CD4-positive, alpha-beta T cell treated with Interleukin-12 subunit alpha and Interleukin-12 subunit beta, for 1 hour (primary cell): ENCODE measurements at places on chromosomes 7 and 10.

DNA sequence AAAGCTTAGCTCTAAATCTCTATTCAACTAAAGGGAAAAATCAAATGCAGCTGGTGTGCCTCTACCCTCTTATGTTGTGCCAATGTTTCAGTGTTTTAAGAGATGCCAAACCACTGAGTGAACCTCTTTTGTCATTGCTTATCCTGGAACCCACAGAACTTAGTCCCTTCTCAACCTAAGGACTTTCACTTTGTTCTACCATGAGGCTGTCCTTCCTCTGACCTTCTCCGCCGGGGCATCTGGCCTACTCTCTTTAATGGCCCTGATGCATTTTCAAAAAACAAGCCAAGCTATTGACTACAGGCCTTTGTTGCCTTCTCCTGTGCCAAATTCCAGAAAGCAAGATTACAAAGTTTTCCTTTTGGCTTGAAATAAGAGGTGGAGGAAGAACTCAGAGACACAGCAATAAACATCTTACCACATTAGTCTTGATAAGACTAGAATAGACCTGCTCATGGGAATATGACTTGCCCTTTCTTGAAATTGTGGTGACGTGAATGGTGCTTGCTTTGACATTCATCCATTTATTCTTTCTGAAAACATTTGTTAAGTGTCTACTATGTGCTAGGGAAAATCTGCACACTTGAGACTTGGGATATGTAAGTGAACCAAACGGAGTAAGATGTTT is 253.2 kb upstream of the SMIM30 start:
- DNase-seq: no peak

GRCh38 chr10:14017467-14017866 is 313.3 kb downstream of the FRMD4A start:
- DNase-seq: no peak

GRCh38 chr10:73044378-73045285 is 52.0 kb downstream of the P4HA1 start:
- no peak for DNase-seq

GRCh38 chr10:90695915-90696676 is 161.7 kb downstream of the HTR7 start:
- DNase-seq: no peak

GRCh38 chr10:62000037-62000603 is 98.6 kb downstream of the ARID5B start:
- no peak for DNase-seq

GRCh38 chr7:32489788-32490126 is 423 bp downstream of the LSM5 start:
- no peak for DNase-seq

DNA sequence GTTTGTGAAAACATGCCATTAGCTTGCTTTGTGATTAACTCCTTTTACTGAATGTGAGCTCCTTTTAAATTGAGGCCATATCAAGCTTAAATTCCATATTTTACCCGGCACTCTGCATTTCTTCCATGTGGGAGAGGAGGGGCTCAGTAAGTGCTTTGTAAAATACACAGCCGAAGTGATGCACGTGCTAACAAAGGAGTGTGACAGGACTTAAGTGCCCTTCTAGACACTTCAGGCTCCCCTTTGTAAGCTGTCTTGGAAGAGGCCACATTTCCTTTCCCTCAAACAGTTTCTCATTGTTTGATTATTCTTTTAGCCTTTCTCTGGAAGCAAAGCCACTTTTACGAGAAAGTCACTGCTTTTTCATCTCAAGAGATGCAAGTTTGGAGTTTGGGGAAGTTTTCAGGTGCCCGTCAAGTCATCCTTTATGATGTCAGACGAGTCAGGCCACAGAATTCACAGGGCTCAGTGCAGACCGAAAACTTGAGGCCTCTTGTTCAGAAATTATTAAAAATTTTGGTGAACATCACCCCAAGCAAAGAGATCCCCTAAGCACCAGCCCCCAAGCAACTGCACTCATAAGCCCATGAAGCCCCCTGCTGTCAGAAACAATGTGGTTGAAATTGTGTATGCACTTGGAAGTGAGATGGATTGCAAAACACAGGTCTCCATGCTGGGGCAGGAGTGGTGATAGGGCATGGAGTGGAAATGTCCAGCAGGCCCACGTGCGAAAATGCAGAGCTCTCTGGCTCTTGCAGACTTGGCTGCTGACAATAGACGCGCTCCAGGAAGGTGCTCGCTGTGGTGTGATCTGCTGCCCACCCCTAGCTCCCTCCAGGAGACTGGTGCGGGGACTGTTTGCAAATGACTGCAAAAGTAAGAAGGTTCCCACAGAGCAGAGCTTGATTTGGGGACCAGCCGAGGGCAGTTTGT is 11.5 kb downstream of the IKZF1 start:
- DNase-seq: no peak

DNA sequence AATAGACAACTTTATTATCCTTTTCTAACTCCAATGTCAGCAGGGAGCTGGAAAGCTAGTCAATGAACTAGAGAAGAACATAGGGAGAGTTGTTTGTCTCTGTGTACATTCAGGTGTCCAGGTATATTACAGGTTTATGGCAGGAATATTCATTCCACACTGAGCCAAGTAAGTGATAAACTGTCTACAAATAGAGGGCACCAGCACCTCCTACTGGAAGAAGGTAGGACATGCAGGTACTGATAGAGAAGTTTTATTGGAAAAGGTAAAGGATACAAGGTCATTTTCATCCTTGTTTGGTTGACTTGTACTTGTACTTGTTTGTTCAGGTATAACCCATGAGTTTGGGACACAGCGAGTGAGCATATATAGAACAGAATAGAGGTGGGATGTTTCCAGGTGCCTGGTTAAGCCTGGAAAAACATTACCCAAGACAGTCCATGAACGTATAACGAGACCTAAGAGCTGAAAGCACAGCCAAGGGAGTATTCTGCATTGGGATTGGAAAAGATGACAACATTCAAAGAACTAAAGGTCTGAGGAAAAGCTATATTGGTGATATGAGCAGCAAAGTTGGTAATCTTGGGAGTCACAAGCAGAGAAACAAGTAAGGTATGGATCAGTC is 61.4 kb upstream of the PPP1R3C start:
- peak; percentile 21 for DNase-seq

GRCh38 chr7:119708891-119709290 is 564.1 kb upstream of the KCND2 start:
- DNase-seq: no peak

GRCh38 chr10:11921800-11922392 is 98.7 kb downstream of the PROSER2 start:
- DNase-seq: no peak

DNA sequence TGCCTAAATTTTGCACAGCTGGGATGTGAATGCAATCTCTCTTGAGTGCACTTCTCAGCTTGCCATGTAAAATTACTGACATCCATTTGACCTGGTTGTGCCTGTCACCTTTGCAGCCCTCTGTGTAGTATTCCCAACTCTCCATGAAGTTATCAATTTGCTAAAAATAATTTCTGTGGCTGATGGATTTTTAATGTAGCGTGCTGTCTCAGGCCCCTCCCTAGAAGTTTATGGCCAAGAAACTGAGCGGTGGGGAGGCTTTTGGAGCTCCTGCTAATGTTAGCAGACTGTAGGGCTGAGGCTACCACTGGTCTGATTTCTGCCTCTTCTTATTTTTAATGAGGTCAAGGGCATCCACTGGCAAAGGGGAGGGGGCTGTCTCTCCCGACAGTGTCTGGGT is 577.0 kb upstream of the DPP6 start:
- DNase-seq: no peak

DNA sequence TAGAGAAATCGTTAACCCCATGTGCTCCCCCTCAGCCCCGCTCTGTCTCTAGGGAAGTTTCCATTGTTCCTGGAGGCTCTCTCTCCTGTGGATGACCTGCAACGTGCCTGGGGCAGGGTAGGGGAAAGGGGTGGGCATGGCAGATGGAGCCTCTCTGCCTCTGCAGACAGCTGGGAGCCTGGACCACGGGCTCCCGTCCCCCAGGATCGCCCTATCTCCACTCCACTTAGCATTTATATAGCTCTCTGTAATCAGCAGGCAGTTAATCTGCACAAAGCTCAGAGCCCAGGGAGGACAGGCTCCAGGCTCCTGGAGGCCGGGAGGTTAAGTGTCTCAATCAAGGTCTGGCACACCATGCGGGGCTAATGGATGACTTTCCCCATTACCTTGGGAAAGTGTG is 369.7 kb downstream of the PLXNA4 start:
- no peak for DNase-seq

DNA sequence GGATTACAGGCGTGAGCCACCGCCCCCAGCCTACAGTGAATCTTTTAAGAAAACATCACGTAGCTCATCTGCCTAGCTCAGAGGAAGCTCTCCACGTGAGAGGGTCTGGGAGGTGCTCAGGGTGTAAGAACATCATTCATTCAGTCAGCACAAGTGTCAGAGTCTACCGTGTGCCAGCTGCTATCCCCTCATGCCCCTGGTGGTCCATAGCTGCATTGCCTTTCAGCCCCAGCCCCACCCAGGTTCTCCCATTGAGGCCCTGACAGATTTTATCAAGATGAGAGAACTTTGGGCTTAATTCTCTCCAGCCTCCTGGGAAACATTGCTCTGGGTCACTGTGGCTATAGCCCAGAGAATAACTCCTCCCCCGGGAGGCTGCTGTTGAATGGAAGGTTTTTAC is 45.1 kb downstream of the ZNF503 start:
- no peak for DNase-seq

DNA sequence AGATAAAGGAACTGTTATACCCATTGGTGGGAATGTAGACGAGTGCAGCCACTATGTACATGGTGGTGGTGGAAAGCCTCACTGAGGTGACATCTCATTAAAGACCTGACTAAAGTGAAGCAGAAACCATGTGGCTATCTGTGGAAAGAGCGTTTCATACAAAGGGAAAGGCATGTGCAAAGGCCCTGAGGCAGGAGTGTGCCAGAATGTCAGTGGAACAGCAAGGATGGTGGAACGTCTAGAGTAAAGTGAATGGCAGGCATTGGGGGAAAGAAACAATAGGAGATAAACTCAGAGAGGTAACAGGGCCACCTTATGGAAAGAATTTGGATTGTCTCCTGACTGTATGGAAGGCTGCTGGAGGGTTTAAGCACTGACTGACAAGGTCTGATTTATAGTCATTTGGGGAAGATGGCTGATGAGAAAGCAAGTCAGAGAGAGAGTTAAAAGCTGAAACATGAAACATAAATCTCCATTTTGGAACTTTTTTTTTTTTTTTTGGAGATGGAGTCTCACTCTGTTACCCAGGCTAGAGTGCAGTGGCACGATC is 245.7 kb downstream of the STK31 start:
- no peak for DNase-seq

GRCh38 chr7:45065031-45065995 is 23.5 kb downstream of the NACAD start:
- DNase-seq: no peak

DNA sequence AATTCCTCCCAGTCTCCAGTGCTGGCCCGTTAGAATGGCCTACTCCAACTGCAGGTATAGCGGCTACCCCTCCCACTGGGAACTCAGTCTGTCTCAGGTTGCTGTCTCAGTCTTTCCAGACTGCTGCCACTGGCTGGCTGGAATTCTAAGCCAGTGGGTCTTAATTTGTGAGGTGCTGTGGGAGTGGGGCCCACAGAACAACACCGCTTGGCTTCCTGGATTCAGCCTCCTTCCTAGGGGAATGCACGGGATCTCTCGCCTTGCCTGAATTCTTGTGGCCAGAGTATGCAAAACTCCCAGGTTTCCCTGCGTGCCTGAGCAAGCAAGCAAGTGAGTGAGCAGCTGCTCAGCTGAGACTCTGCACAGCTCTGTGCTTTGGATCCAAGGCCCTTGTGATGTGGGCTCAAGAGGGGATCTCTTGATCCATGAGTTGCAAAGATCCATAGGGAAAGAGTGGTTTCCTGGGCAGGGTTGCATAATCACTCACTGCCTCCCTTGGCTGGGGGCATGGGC is 41.5 kb upstream of the GPR141 start:
- DNase-seq: no peak

- DNase-seq: no peak
Observed at GRCh38 chr10:48477616-48478015, 127.3 kb downstream of the ARHGAP22 start.

DNA sequence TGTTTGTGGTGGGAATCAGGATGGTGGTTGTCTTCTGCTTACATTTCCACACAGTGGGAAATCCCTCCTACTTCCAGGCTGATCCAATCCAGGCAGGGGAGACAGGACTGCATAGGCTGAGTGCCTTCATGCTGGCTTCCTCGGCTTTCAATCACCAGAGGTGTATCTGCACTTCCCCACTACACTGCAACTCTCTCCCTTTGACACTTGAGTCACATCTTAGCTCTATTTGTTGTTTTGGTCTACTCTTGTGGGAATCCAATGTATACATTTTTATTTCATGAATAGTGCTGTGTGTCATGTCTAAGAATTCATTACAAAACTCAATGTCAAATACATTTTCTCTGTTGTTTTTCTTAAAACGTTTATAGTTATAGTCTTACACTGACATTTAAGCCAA is 735.6 kb downstream of the XPNPEP1 start:
- DNase-seq: no peak

DNA sequence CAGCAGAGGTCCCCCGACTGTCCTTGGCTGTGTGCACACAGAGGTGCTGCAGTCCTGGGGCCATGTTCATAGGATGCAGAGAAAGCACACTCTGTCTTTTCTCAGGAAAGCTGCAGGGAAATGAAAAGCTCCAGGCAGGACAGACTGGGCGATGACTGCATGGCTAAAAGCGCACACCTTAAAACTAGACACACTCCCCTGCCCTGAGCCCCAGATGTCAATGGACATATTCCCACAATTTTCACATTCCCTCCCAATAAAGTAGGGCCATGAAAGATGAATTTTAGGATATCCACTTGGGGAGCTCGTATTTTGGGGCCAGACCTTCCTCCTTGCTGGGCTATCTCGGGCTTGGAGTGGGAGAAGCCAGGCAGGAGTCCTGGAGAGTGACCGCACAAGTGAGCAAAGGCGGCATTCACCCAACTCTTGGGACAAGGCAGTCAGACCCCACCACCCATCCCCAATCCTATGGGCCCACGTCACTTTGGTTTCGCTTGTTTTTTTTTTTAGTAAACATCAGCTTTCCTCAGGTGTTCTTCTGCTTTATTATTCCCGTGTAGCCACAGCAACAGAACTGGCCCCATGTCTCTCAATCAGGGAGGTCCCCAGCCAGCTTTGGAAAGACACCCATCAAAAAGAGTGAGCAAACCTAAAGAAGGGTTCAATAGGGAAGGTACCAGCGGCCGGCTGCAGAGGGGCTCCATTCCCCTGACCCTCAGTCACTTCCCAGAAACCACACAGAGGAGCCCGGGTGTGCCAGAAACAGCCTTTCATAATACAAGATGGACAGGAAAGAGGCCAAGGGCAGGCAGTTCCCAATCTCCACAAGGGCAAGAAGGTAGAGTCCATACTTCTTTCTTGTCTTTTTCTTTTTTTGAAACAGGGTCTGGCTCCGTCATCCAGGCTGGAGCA is 12.7 kb downstream of the GPRIN2 start:
- no peak for DNase-seq

GRCh38 chr10:43292755-43293676 is 26.2 kb upstream of the RASGEF1A start:
- DNase-seq: peak; percentile 62
